Left ventricle myocardium superior (tissue), 1 donor: ENCODE measurements at places on chromosomes 5 and 9. TPM values are rescaled to one million over a fixed set of nuclear protein-coding genes. Genes with fewer than 3 reads are reported as not detected.
A peak's percentile ranks its signal among the peaks of the same experiment; 100 is the strongest.

IL17B gene
- not detected for total RNA-seq

C9orf50 gene
- total RNA-seq: not detected

PHF24 gene
- total RNA-seq: 0.10 TPM

SLCO4C1 gene
- 0.17 TPM for total RNA-seq

PCDHGA7 gene
- 7.0 TPM for total RNA-seq

RFESD gene
- total RNA-seq: 6.0 TPM

ECM2 gene
- 5.3 TPM for total RNA-seq

PCDH1 gene
- total RNA-seq: 17.2 TPM

C6 gene
- 44.6 TPM for total RNA-seq

ANKRD18A gene
- total RNA-seq: 1.4 TPM

GGTA1 gene
- 28.3 TPM for total RNA-seq

GTF2H2C gene
- 18.0 TPM for total RNA-seq

SH3RF2 gene
- 350 TPM for total RNA-seq

C5orf58 gene
- total RNA-seq: not detected

- peak; percentile 74 for DNase-seq
These were observed 37.3 kb downstream of the STK10 start for GRCh38 chr5:172150514-172151425.

DNA sequence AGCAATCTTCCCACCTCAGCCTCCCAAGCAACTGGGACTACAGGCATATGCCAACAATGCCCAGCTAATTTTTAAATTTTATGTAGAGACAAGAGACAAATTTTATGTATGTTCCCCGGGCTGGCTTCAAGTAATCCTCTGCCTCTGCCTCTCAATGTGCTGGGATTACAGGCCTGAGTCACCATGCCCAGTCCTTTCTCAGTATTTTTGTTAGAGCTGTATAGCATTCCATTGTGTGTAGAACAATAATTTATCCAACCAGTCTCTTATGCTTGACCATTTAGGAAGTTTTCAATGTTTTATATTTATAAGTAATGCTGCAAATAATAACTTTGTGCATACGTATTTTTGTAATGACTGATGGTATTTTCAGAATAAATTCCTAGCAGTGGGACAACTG is 38.9 kb upstream of the CTXN3 start:
- no peak for DNase-seq

GRCh38 chr5:51621156-51621555 is 237.9 kb downstream of the ISL1 start:
- DNase-seq: no peak

GRCh38 chr9:8262625-8263622 is 463.3 kb upstream of the DMAC1 start:
- DNase-seq: peak; percentile 50

GRCh38 chr5:172395483-172395882 is 58.8 kb downstream of the SH3PXD2B start:
- DNase-seq: no peak

DNA sequence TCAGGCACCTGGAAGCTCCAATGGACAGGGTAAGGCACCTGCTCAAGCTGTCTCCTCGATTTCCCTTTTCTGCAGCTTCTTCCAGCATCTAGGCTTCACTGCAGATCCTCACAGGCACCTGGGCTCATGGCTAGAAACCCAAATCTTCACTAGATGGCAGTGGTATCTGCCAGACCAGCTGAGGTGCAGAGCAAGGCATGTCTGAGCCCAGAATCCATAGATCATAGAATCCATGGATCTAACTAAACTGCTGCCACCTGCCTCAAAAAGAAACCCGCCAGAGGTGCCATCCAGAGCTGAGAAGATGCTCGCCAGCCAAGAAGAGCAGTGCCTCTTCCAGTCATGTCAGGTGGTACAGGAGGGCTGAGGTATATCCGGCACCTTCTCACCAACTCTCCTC is 6.9 kb downstream of the SHC3 start:
- no peak for DNase-seq

DNA sequence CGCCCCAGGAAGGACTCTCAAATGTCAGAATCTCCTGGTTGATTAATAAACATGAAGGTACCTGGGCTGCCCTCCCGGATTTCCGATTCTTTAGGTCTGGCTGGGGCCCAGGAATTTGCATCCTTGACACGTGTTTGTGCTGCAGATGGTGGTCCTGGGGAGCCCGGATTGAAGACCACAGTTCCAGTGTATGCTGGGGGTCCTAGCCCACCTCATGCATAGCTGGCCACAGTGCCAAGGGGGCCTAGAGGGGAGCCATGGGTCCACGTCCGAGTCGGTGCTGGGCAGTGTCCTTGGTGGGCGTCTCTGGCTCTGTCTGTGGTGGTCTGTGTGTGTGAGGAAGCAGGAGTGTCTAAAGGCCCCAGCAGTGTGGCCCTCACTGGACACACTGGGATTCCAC is 3.2 kb downstream of the NCS1 start:
- no peak for DNase-seq

DNA sequence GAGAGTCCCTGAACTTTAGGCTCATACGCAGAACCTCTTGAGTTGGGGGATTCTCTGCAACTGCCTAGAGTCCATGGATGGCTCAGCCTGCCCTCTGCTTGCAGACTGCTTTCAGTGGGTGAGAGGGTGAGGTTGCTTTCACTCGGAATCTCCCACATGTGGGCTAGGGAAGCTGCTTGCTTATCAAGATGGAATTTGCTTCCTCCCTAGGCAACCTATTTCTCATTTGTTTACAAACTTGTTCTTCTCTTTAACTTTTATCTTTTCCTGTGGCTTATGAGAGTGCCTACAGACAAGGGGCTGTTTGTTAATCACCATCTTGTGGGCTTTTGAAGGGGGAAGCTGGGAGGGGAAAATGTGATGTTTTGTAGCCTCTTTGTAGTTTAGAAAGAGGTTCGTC is 10.0 kb downstream of the TLE4 start:
- no peak for DNase-seq

DNA sequence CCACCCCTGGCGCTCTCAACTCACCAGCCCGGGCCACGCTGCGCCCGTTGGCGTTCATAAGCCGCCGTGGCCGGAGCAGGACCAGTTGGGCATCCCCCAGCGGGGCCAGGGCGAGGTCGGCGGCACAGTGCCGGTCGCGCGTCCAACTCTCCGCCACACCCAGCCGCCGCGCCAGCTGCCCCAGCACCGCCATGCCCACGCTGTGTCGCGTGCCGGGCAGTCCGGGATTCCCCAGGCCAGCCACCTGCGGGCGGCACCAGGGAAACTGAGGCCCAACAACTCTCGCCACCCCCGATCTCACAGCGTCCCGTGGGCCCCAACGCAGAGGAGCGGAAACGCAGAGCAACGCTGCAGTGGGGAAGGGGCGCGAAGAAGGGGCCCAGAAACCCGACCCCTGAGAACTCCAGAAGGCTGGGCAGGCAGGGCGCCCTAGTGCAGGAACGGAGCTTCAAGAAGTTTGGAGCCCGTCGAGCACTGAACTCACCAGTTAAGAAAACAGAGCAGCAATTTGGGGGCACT is 453 bp downstream of the PTRH1 start:
- DNase-seq: peak; percentile 53

GRCh38 chr5:3827624-3828023 is 232.0 kb downstream of the IRX1 start:
- no peak for DNase-seq

DNA sequence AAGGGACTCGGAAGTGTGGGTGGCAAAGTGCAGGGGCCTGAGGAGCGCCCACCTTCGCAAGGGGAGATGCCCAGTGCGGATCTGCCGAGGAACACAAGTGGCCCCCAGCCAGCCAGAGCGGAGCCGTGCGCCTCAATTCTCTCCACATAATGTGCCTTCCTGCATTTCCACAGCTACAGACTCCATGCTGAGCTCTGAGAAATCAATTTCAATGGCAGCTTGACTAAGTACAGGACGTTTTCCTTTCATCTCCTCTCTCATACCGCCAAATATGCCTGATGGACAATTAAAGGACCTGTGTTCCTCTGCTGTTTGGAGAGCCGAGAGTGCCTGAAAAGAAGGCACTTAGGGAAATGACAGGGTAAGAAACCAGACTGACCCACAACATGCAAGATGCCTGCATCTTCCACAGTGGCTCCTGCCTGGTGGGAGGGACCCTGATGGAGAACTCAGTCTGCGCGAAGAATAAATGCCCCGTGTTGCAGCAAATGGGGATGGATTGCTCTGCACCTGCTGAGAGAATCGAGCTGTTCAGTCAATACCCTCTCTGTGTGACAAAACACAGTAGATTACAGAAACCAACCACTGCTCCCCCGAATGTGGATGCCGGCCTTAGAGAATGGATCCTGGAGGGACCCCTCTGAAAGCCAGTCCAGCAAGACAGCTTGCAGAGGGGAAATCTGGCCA is 38.6 kb upstream of the OLFM1 start:
- DNase-seq: no peak

GRCh38 chr5:1657161-1657741 is 133.5 kb upstream of the LPCAT1 start:
- no peak for DNase-seq

DNA sequence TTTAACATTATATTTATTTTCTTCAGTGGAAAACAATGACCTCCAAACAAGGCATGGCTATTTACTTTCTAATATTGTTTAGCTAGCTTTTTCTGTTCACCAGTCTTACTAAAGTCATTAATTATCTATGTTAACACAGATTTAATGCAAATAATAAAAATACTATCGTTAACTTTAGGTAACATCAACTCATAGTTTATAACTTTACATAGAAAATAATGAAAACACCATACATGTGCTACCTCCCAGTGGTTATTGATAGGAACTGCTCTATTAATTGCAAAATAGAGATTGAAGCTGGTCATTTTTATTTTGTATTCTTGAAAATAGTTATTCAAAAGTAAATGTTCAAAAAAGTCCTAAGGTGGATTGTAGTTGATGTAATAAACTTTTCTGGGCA is 78.3 kb upstream of the HCN1 start:
- DNase-seq: no peak

DNA sequence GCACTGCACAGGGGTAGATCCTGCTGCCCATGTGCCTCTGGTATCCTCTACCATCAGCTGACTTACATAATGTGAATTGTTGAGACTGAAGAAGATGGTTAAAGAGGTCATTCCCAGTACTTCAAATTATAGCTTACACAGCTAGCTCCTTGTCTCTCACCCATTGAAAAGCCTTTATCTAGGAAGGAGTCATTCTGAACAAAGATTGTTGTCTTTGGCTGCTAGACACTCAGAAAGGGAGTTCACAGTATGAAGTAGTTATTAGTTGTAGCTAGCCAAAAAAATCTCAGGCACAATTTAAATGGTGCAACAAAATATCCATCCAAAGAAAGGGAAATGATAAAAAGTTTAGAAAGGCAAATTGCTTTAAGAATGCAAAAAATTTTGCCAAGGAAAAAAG is 102.0 kb upstream of the NREP start:
- DNase-seq: no peak

GRCh38 chr9:113651896-113652295 is 188.4 kb downstream of the RGS3 start:
- no peak for DNase-seq

GRCh38 chr9:38414040-38414723 is 10.1 kb downstream of the IGFBPL1 start:
- no peak for DNase-seq

- DNase-seq: peak; percentile 64
These were observed 67.6 kb downstream of the HMCN2 start for GRCh38 chr9:130333041-130333711.

GRCh38 chr9:33443047-33443446 is 4.3 kb downstream of the AQP3 start:
- no peak for DNase-seq

DNA sequence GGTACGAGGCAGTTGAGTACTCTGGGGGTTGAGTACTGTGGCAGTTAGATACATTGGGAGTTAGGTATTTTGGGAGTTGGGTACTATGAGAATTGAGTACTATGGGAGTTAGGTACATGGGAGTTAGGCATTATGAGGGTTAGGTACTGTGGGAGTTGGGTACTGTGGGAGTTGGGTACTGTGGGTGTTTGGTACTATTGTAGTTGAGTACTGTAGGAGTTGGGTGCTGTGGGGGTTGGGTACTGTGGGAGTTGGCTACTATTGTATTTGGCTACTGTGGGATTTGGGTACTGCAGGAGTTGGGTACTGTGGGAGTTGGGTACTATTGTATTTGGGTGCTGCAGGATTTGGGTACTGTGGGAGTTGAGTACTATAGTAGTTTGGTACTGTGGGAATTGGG is 4.8 kb upstream of the SLC6A19 start:
- no peak for DNase-seq

- DNase-seq: no peak
These were observed 217.0 kb downstream of the TMEM38B start for GRCh38 chr9:105911104-105911911.

DNA sequence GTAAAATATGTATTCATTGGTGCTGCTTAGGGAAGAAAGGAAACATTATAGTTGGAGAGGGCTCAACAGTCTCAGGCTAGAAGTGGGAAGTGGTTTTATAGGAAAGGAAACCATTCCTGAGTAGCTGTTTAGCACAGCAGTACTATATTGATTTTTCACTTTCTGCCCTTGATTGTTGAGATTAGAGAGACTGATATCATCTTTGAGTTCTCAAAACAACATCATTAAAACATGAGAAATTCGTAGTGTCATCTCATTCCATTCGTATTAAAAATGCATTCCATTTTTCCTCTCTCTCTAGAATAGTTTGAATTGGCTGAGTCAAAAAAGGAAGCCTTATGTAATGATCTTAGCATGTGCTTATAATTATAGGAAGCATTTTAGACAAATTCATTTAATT is 14.1 kb downstream of the POLR3G start:
- no peak for DNase-seq

DNA sequence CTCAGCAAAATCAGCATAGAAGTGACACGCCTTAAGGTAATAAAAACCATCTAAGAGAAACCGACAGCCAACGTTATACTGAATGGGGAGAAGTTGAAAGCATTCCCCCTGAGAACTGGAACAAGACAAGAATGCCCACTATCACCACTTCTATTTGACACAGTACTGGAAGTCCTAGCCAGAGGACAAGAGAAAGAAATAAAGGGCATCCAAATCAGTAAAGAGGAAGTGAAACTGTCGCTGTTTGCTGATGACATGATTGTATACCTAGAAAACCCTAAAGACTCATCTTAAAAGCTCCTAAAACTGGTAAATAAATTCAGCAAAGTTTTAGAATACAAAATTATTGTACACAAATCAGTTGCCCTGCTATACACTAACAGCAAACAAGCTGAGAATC is 393.3 kb downstream of the KIF4B start:
- DNase-seq: no peak

- no peak for DNase-seq
These were observed 1.2 kb downstream of the ERCC8 start for GRCh38 chr5:60943624-60944023.

DNA sequence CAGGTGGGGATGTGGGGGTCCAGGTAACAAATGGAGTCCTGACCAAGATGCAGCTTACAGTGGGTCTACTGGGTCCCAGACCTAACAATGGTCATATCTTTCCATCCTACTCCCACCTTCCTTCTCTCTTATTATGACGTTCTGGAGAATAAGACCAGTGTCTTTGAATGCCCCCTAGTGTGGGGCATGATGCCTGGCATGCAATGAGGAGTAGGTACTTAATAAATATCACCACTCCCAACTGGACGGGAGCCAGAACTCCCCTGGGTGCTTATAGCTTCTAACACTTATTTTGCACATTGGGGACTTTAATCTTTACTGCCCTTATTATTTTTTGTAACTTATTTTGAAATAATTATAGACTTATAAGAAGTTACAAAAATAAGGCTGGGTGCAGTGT is 98.2 kb downstream of the NDFIP1 start:
- no peak for DNase-seq
